ENCODE measurements at places on chromosomes 7 and 10. TPM values are rescaled to one million over a fixed set of nuclear protein-coding genes. Genes with fewer than 3 reads are reported as not detected.

- DNase-seq, result no peak
Observed at GRCh38 chr7:81308643-81309322, 389.9 kb upstream of the SEMA3C start.

GRCh38 chr7:434891-435629 lies 84.6 kb downstream of the PDGFA start:
- DNase-seq, result no peak

- DNase-seq, result no peak
Observed at GRCh38 chr7:125857606-125858005, 928.0 kb upstream of the POT1 start.

Gene GJC3
- total RNA-seq, result not detected

All from Calu3 (cell line).